Neuronal stem cell (in vitro differentiated cells): ENCODE measurements at places on chromosomes 16 and 17.

- no peak for DNase-seq
Measured at GRCh38 chr16:70388006-70388680, 41.4 kb downstream of the DDX19A start.

DNA sequence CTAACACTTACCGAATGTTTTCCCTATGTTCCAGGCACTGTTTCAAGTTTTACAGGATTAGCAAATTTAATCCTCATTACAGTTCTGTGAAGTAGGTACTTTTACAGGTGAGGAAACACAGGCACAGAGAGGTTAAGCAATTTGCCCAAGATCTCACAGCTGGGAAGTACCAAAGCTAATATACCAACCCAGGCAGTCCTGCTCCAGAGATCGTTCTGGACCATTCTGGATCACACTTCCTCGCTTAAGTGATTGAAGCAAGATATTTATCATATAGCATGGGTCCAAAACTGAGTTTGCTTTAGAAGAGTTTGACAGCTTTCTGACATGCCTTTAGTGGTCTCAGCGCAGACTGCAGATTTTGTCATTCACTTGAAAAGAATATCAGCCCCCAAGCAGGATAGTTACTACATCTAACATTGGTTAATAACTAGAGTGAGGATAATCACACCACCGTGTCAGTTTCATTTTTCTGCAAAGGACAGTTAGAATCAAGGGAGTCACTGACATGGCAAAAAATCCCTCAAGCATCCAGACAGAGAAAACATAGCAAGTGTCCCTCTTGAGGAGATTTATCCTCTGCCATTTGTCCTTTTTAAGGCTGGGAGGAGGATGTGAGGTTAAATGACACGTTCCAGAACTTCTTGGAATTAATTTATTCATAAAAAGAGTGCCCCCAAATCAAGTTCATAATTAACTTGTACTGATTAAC, 5.1 kb downstream of the HS3ST3B1 start:
- DNase-seq = no peak

- no peak for DNase-seq
Measured at GRCh38 chr17:10579270-10579669, 29.8 kb upstream of the MYH2 start.

DNA sequence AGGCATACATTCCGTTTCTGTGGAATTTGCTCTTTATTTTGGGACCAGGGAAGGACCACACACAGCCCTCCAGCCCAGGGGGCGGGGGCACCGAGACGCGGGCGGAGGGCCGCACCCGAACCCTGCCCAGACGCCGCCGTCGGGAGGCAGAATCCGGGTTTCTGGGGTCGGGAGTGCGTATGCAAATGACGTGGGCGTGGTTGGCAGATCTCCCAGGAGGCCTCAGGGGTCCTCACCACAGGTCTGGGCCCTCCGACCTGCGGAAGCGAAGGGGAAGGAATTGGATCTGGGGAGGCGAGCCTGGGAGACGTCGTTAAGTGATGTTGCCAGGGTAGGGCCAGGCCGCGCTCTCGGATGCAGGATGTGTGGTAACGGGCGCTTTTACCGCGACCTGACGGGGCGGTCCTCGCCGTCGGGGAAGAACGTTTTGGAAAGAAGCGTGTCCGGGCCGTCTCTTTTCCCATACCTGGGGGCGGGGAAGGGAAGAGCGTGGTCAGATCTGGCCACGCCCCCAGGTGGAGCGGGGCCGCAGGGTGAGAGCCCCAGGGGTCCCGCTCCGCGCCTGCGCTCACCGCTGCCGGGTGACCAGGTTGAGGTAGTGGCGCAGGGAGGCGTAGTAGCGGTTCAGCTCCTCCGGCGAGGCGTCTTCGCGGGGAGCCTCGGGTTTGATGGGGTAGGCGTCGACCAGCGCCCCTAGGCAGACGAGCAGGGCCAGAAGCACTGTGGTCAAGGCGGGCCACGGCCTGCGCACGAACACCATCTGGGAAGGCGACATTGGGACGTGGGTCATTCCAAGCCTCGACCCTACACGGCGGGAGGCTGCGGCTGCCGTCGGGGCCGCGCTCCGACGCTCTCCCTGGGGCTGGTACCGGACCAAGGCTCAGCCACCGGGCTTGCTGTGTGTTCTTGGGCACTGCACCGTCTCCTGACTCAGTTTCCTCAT, 745 bp downstream of the PYY start:
- DNase-seq = peak; percentile 70

DNA sequence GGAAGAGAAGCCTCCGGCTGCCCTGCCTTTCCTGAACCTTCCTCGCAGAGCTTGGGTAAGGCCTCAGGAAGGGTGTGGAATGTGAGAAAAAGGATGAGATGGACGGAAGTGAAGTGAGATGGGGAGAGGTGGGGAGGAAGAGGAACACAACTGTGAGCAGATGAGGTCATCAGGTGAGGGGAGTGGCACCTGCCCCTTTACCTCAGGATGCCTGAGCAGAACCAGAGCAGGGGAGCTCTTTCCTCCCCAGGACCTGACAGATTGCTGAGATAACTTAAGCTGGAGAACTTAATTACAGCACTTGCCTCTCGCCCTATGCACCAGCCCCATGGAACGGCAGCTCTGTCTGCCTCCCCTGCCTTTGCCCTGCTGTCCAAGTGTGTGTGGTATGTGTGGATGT, 29.8 kb downstream of the TMEM132E start:
- no peak for DNase-seq

DNA sequence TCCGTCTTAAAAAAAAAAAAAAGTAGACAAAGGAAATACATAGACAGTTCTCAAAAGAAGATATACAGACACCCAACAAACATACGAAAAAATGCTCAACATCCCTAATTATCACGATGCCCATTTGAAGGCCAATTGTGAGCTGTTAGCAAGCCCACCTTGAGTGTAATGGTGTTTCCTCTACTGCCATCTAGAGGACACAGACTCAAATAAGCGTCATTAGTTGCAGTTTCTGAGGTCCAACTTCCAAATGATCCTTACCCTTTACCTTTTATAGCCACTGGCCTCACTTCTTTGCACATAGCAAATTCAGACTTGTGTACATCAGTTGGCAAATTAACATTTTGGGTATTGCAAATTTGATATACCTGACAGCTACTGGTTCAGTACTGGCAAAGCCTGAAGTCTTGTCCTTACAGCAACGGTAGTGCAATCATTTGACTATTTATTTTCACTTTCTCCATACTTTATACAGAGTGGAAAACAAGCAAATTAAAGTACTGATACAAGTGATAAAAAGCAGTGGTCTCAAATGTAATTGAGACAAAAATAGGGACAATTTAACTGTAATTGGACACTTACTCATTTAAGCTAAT, 536.3 kb upstream of the EEF2KMT start:
- peak; percentile 21 for DNase-seq

DNA sequence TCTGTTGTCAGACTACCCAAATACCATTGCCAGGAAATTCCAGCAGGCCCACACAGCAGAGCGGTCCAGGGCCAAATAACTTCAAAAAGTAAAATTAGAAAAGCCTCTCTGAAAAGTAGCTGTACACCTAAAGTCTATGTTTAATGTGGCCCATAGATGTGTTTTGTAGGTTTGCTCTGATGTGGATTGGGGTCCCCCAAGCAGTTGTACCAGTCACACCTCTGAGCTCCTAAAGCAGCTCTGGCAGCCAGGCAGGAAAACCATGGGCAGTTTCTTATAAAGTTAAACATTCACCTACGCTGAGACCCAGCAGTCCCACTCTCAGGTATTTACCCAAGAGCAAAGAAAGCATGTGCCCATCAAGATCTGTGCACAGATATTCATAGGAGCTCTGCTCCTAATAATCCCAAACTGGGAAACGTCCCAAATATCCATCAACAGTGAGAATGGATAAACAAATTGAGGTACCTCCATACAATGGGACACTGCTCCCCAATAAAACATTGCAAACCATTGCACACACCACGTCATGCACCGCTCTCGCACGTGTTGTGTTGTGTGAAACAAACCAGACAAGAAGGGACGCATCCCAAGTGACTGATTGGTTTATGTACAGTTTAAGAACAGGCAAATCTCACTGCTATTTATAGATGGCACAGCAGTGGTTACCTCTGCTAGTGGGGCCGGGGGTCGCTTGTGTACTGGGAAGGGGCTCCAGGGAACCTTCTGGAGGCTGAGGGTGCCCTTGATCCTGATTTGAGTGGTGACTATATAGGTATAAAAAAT, 15.8 kb upstream of the PRM1 start:
- DNase-seq = no peak

GRCh38 chr17:71098071-71098470, 928.7 kb downstream of the KCNJ2 start:
- DNase-seq = no peak

- DNase-seq = no peak
Measured at GRCh38 chr16:75024594-75024993, 25.8 kb downstream of the ZNRF1 start.

GRCh38 chr16:50004239-50004638, 20.8 kb upstream of the CNEP1R1 start:
- DNase-seq = no peak

GRCh38 chr16:87352818-87353217, 30.8 kb downstream of the FBXO31 start:
- no peak for DNase-seq

DNA sequence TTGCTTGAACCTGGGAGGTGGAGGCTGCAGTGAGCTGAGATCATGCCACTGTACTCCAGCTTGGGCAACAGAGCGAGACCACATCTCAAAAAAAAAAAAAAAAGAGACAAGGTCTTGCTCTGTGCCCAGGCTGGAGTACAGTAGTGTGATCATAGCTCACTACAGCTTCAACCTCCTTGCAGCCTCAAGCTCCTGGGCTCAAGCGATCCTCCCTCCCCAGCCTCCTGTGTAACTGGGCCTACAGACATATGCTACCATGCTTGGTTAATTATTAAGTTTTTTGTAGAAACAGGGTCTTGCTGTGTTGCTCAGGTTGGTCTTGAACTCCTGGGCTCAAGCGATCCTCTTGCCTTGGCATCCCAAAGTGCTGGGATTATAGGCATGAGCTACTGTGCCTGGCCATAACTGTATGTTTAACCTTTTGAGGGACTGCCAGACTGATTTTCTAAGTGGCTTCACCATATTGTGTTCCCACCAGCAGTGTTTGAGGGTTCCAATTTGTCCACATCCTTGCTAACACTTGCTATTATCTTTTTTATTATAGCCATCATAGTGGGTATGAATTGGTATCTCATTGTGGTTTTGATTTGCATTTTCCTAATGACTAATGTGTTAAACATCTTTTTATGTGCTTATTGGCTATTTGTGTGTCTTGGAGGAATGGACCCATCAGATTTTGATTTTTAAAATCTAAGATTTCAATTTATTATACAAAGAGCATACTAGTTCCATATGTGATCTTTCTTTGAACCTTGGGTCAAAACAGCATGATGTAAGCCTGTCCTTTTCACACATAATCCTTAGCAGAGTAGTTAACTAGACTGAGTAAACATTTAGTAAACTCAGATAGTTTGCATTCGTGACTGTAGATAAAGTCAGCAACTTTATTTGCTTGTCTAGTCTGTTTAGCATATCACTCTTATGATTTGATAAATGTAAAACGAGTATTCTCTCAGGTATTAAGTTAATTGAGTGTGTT, 38.1 kb upstream of the KPNB1 start:
- DNase-seq = no peak

DNA sequence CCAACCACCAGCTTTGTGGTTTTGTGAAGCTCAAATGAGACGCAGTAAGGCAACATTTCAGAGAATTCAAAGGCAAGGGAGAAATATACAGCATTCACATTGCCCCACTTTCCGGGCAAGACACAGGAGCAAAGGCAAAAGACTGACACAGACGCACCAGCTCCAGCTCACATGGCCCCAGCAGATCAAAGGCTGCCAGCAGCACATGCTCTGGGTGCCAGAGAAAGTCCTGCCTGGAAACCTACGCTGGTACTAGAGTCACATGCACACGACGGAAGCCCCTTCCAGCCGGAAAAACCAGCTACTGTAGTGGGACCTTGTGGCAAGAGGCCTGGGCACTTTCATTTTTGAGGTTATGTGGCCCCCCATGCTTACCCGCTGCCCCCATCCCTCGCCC, 50.1 kb downstream of the GTF3C1 start:
- DNase-seq = no peak

- DNase-seq = peak; percentile 82
Measured at GRCh38 chr16:81723098-81723723, 55.9 kb upstream of the PLCG2 start.

DNA sequence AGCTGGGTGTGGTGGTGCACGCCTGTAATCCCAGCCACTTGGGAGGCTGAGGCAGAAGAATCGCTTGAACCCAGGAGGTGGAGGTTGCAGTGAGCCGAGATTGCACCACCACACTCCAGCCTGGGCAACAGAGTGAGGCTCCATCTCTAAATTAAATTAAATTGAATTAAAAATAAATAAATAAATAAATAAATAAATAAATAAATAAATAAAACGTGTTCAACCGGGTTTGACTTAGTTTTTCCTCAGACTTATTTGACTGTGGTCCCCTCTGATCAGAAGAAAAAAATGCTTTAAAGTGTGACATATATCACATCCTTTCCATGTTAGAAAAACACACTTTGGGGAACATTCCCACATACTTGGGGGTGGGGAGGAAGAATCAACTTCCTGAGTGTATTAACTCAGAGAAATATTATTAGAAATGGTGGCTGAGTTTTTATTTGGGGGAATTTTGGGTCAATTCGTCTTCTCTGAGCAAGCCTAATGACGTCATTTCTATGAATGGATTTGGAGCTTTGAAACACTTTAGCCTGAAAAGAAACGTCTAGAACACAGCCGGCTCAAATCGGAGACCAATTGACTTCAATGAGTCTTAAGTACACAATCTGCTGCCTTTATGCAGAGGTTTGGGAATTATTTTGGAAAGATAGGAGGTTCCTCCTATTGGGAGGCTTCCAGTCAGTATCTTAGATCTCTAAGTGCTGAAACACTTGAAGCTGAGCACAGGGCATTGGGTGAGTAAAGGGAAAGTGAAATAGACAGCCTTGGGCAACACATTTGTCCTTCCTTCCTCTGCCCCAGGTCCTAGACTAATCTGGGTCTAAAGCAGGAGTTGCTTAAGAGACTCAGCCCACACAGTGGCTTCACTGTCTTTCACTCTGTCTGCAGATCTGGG, 132.6 kb downstream of the PITPNC1 start:
- no peak for DNase-seq

GRCh38 chr16:1315081-1316032, 5.9 kb downstream of the UBE2I start:
- DNase-seq = no peak
